Non-pigmented ciliary epithelial cell (primary cell): ENCODE measurements at places on chromosomes 7 and 10.

- no peak for DNase-seq
Observed at GRCh38 chr7:129830949-129831348, 121.8 kb downstream of the UBE2H start.

DNA sequence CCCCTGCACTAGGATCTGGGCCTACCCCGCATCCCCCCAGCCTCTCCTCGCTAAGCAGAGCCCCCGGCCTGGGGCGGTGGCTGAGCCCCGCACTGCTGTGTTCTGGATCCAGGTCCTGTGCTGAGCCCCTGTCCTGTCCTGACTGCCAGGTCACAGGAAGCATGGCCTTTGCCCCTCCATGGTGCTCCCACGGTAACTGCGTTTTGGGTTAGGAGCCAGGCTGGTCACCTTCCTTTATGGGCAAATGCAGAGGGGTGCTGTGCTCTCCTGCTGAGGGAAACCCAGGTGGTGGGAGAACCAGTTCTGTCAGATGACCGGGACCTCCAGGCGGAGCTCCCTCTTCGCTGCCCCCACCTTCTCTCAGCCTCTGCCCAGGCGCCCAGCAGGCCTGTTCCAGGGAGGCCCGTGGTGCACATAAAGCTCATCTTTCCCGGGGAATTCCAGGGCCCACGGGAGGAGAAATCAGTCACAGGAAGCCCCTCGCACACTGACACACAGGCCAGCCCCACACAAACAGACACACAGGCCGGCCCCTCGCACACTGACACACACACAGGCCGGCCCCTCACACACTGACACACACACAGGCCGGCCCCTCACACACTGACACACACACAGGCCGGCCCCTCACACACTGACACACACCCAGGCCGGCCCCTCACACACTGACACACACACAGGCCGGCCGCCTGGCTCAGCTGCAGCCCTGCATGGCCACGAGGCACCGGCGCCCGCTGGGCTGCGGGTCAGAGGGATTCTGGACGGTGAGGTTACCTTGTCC is 75.6 kb downstream of the CFAP46 start:
- DNase-seq, result no peak

DNA sequence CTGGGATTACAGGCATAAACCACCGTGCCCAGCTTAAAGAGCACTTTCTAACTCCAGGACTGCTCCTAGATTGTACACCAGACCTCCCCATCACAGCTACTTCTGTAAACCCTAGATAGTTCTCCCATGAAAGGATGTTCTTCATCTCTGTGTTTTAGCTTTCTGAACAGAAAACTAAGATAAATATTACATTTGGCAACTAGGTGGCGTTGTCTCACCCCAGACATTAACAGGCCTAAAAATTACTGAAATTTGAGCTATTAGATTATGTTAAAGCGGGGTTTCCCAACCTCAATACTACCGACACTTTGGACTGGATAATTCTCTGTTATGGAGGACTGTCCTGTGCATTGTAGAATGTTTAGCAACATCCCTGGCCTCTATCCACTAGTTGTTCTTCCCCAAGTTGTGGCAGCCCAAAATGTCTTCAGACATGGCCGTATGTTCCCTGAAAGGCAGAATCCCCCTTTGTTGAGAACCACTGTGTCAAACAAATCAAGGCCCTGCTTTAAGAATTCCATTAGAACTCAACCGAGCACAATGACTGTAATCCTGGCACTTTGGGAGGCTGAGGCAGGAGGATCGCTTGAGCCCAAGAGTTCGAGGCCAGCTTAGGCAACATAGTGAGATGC is 19.1 kb downstream of the ATOH7 start:
- DNase-seq, result no peak

GRCh38 chr7:150620061-150620460 is 12.1 kb downstream of the GIMAP6 start:
- DNase-seq, result no peak

GRCh38 chr10:61391281-61391680 is 61.9 kb downstream of the TMEM26 start:
- DNase-seq, result no peak

DNA sequence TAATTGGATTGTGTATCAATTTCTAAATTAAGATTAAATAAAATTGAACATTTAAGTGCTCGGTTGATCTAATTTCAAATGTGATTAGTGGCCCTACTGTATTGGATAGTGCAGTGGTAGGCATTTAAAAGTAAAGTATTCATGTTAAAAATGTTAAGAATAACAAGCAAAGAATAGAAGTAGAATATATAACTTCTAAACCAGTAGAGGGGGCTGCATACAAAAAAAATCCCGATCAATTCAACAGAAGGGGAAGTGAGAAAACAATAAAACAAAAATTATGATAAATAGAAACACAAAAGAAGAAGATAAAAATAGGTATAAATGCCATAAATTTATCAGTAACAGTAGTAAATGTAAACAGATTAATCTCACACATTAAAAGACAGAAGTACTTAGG is 24.9 kb upstream of the WDFY4 start:
- DNase-seq, result no peak

- DNase-seq, result no peak
Observed at GRCh38 chr7:23618241-23618640, 21.1 kb downstream of the CCDC126 start.

DNA sequence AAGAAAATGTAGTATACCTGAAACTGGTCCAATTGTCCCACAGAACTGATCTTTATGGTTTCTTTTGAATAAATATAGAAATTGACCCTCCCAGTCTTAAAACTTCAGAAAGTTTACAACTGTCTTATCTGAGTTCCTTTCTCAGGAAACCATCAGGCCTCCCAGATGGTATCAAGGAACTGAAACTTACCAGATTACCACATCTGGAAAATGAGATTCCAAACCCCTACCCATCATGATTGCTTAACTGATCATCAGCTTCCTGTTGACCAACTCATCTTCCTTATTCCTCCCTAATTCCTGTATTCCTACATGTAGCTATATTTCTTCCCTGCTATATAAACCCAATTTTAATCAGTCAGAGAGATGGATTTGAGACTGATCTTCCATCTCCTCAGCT is 5.5 kb downstream of the VWDE start:
- no peak for DNase-seq

- DNase-seq, result no peak
Observed at GRCh38 chr7:94406696-94407095, 12.0 kb downstream of the COL1A2 start.

- DNase-seq, result no peak
Observed at GRCh38 chr10:87654212-87654611, 5.5 kb upstream of the PAPSS2 start.

- no peak for DNase-seq
Observed at GRCh38 chr7:116770941-116771340, 91.4 kb upstream of the CAPZA2 start.

DNA sequence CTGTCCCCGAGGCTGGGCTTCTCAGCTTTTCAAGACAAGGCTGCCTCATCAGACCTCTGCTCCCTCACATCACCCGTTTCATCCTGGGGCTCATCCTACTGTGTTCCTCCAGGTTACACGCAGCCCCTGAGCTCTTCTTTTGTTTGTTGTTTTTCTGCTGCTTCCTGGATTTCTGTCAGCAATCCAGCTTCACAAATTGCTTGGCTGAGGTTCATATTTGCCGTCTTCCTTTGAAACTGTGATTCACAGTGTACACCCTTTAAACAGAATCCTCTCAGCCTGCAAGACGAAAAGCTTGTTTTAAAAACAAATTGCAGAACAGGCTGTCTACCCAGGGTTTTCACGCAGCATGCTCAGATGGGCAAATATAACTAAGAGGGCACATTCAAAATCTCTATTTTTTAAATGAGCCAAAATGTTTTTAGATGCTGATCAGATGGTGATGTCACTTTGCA is 39.1 kb upstream of the PARD3 start:
- no peak for DNase-seq

DNA sequence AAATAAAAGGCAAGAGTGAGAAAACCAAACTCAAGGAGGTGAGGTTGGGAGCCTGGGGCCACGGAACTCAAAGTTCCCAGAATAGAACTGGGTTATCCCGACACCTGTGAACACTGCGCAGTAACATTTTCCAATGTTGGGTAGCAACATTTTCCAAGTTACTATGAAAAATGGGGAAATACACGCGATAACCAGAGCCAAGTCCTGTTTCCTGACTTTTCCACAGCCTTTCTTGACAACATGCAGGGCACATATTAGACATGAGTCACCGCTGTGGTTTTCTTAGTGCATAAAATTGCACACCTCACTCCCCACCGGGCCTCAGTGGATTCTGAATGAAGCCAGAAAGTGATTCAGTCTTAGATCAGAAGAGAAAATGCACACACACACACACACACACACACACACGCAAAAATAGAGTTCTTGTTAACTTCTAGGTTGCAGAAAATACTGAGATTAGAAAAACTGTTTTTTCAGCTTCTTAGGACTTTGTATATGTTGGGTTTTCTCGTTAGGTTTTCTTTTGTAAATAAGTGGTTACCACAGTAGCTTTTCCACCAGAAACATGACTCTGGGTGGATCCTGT is 70.0 kb downstream of the CAMK1D start:
- DNase-seq, result peak; percentile 96

DNA sequence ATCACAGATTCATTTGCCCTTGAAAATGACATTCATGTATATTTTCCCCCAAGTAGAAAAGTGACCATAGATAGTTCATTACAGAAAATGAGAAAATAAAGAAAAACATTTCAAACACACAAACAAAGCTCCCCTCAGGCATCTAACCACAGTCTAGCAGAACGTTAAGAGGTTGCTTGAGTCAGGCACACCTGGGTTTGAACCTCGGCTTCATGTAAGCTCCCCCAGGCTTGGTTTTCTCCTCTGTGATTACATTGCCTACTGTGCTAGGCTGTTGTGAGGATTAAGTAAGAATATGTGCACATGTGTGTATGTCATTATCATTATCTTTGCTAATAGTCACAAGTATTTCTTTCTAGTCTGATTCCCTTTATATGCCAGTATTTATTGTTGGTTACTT is 9.1 kb downstream of the DNTT start:
- no peak for DNase-seq

DNA sequence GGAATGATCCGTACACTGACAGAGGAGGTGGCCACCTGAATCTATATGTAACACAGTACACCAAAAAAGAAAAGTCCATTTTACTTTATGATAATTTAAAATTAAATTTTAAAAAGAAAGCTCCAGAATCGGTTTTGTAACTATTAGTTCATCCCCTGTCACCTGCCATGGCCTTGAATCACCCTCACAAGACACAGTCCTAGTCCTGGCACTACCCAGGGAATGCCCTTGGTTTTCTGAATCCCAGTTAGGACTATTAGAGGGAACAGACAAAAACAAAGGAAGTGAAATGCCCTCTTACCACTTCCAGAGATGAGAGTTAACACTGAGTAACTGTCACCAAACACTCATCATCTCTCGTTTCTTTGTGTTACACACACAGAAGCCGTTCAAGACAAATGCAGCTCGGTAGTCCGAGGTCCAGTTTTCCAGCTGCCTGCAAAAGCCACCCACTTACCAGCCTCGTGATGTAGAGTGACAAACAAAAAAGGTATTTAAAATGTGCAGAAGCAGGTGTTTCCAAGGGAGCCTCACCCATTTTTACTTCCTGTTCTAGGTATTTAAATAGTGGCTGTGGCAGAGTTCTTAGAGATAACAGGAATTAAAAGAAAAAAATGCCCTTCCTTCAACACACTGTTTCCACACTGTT is 6.1 kb downstream of the PTPRN2 start:
- no peak for DNase-seq

- DNase-seq, result no peak
Observed at GRCh38 chr10:101901340-101901739, 57.7 kb upstream of the KCNIP2 start.

DNA sequence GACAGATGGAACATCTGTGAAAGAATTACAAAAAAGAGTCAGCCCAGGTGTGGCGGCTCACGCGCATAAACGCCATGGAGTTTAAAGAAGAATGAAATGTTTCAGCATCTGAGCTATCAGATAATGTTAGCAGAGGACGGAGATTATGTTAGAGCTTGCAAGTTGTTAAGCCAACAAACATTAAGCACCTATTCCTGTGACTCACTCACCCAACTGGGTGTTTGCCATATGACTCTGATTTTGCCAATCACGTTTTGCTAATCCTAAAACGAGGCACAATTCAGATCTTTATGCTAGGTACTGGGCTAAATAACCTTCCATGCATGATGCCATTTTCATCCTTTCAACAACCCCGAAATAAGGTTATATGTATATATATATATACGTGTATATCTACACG is 29.0 kb upstream of the CCNY start:
- DNase-seq, result no peak
